ENCODE measurements at places on chromosomes 6 and 20.

DNA sequence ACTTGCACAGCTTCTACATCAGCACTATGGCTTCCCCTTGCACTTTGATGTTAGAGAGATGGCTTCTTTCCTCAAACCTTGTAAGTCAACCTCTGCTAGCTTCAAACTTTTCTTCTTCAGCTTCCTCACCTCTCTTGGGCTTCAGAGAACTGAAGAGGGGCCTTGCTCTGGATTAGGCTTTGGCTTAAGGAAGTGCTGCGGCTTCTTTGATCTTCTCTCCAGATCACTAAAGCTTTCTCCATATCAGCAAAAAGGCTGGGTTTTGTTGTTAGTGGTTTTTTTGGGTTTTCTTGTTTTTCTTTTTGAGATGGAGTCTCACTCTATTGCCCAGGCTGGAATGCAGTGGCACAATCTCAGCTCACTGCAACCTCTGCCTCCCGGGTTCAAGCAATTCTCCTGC is 24.0 kb downstream of the CDK5RAP1 start:
- no peak for DNase-seq

DNA sequence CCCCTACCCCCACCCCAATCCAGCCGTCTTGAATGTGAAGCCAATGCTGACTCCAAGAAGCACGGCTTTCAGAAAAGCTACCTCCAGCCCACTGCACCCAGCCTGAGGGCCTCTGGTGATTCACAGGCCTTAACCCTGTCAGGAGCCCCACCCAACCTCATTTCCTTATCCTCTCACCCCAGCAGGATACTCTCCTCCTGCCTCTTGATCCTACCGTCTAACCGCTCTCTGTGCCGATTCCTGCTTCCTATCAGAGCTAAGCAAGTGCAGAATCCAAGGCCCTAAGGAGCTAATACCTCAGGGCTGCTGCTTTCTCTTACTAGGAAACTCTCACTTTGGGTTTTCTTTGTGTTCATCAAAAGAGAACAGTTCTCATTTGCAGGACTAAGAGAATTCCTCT is 47.2 kb downstream of the TRERF1 start:
- DNase-seq = peak; percentile 57

GRCh38 chr6:129597023-129597713 is 112.8 kb downstream of the ARHGAP18 start:
- no peak for DNase-seq

- no peak for DNase-seq
Measured at GRCh38 chr6:6975459-6976111, 132.2 kb upstream of the RREB1 start.

GRCh38 chr20:9534025-9534424 is 19.6 kb downstream of the LAMP5 start:
- no peak for DNase-seq

- DNase-seq = no peak
Measured at GRCh38 chr6:96878143-96878542, 19.5 kb downstream of the NDUFAF4 start.

- DNase-seq = no peak
Measured at GRCh38 chr6:43609402-43609801, 19.7 kb downstream of the GTPBP2 start.

GRCh38 chr20:9517297-9518162 is 3.1 kb downstream of the LAMP5 start:
- DNase-seq = no peak

DNA sequence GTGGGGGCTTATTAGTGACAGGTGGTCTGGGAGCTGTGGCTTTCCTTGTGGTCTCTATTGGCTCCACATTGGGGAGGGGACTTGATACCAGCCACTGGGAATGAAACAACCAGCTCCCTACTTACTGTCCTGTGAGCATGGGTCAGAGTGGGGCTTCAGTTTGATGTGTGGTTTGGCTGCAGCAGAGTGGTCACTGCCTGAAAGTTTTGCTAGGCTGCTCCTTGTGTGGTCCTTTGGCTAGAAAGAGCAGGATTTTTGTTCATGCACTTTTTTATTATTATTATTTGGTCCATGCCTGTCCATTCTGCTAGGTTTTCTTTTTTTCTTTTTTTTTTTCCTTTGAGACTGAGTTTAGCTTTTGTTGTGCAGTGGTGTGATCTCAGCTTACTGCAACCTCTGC is 7.5 kb upstream of the TMEM14B start:
- DNase-seq = no peak

GRCh38 chr6:7045331-7045730 is 62.4 kb upstream of the RREB1 start:
- no peak for DNase-seq

- DNase-seq = no peak
Measured at GRCh38 chr6:130947464-130947863, 115.6 kb downstream of the EPB41L2 start.

DNA sequence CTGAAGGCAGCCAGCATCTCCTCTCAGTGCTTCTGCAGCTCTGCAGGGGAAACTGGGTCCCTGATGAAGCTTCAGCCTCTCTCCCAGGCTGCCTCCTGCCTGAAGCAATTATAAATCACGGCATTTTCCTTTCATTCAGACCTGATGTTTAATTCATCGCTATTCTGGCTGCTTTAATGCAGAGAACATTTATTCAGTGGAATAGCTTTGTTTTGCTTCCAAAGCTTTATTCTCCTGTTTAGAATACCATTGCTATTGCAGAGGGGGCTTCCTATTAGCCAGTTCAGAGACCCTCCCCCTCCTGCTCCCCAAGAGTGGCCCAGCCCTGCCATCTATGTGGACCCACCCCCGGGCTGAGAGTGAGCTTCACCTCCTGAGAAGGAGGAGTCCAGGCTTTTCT is 255.6 kb downstream of the LRFN2 start:
- DNase-seq = no peak

GRCh38 chr20:50153153-50153499 is 397 bp downstream of the PEDS1 start:
- DNase-seq = no peak

DNA sequence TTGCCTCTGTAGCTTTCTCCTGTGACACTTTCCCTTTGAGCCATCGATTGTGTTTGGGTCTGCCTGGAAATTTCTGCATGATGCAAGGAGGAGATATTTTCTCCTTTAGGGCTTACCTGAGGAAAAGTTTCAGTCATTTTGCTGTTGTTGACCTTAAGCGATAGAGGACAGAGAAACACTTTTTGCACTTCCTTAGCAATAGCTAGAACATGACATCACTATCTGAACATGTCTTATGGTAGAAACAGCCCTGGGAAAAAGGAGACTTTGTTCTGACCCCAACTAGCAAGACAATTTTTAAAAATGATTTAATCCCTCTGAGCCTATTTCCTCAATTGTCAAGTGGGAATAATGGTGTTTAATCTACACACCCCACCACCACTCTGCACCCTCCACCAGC is 9.7 kb upstream of the FILIP1 start:
- no peak for DNase-seq

GRCh38 chr6:147279427-147279826 is 75.2 kb downstream of the STXBP5 start:
- DNase-seq = no peak

GRCh38 chr20:57199656-57200405 is 66.6 kb downstream of the BMP7 start:
- no peak for DNase-seq

- no peak for DNase-seq
Measured at GRCh38 chr20:64077094-64077493, 2.2 kb downstream of the RGS19 start.

DNA sequence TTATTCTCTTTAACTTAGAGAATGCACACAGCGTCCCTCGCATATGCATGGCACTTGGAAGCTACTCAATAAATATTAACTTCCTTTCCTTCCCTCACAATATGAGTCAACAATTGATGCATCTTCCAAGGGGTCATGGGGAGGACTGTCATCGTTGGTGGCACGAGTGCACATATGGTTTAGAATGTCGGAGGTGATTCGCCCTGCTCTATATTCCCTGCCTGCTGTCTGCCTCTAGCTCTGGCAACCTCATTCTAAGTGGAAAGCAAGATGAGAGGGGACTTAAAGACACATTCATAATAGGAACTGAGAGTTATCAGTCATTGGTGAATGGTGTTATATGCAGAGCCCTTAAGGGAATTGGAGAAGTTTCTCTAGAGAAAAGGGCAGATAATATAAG is 44.6 kb downstream of the MAK start:
- DNase-seq = no peak

- DNase-seq = no peak
Measured at GRCh38 chr6:74853991-74854390, 351.9 kb downstream of the COL12A1 start.

GRCh38 chr20:56689852-56690485 is 60.9 kb downstream of the TFAP2C start:
- DNase-seq = no peak

- DNase-seq = no peak
Measured at GRCh38 chr6:81832304-81832703, 79.8 kb upstream of the TENT5A start.

DNA sequence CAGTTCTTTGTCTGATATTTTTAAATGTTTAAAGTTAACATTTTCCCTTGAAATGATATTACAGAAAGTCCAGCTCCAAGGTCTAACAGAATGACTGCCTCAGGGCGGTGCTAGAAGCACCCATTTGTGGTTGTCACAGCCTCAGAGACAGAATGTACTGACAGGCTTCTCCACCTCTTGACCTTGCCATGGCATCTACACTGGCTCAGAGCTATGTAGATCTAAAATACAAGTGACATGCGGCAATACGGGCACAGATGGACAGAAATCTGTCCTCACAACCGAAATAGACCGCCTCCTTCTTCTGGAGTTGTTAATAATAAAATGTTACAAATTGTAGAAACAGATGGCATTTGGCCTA is 167.2 kb upstream of the THEMIS start:
- DNase-seq = no peak

DNA sequence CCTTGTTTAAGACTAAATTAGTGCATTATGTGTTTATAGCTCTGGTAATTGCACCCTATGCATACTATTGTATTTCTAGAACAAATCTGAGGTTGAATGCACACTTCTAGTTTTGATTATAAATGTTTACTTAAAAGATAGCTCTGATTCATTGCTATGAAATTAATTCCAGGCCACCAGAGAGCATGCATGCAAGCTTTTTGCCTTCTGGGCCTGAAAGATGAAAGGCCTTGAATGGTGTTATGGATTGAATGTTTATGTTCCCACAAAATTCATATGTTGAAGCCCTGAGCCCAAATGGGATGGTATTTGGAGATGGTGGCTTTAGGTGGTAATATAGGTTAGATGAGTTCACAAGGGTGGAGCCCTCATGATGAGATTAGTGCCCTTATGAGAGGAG is 695.0 kb upstream of the MAP3K7 start:
- no peak for DNase-seq

GRCh38 chr6:35668096-35668495 is 20.6 kb downstream of the FKBP5 start:
- no peak for DNase-seq

GRCh38 chr6:147211831-147212230 is 7.6 kb downstream of the STXBP5 start:
- no peak for DNase-seq

DNA sequence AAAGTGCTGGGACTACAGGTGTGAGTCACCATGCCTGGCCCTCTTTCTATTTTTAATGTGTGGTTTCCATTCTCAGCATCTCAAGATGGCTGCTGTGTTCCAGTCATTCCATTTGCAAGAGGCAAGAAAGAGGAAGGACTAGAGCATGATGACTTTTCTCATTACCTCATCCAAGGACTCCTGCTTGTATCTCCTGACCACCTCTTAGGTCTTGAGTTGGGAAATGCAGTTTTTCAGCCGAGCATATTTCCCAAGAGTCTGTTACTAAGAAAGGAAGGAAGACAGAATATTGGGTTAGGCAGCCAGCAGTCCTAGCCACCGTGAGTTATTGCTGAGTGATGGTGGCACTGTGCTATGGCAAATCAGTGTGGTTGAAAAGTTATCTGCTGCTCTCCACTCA is 108.4 kb upstream of the INSM1 start:
- no peak for DNase-seq

DNA sequence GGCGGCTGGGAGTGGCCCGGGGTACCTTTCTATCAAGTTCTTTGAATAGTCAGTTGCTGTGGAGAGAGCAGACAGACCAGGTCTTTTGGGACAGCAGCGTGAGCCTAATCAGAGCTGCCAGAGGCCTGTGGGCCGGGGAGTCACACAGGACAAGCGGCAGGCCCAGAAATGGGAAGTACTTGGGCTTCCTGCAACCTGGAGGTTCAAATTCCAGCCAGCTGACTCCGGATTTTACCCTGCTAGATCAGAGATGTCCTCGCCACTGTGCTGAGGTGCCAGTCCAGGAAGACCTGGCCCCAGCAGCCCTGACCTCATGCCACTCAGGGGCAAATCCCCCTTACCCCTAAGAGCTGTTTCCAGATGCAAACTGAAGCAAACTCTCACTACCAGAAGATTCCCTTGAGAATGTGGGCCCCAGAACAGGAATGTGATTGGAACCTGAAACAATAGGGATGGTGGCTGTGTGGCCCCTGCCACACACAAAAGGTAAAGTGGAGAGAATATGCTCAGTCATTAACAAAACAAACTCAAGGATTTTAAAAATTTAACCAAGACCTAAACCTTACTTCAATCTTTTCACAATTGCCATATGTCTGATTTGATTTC is 9.7 kb downstream of the BEND3 start:
- no peak for DNase-seq

DNA sequence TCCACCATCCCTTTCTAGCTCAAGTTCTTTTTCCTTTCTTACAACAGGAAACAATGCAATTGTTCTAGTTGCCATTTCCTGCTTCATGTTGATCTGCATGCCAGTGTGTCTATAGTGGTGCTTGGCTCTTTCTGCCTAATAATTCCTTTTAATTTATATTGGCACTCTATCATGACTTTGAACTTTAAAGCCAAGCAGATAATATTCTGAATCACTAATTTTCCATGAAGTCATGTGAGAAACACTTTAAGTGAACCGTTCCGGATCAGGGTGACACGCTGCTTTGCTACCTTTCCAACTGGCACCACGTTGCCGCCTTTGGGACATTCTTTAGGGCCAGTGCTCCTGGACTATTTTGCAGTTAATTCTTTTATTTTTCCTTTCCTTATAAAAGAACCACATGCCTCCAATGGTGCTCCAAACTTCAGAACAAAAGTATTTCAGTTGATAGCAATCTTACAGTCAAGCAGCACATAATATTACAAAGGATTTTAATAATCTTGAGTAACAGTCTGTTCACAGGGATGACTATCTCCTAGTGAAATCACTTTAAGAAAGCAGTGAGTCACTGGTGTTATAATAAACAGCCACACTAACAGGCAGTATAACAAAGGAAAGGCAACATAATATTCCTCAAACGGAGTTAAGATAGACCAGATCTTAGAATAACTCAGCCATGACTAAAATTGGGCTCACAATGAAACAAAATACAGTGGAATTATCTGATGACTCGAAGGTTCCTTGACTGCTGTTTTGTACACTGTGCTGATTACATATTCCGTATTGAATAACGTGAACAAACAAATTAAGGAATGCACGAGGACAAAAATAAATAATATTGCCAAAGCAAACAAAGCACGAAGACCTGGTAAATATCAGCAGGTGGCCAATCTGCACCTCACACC is 19.0 kb upstream of the BLOC1S5 start:
- DNase-seq = no peak

DNA sequence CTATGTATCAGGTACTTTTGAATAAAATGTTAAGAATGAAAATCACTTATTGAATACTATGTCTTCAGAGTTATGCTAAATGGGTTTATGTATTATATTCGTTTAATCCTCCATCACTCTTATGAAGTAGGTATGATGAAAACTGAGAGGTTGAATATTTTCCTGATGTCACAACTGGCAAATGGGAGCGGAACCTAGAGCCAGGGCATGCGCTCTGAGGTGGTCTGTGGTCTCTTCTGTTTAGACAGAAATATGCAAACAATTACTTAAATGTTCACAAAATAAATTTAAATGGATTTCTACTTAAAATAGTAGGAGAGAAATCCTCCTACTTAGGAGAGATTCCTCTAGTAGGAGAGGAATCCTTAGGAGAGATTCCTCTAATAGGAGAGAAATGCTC is 21.3 kb upstream of the UTRN start:
- DNase-seq = no peak

- DNase-seq = no peak
Measured at GRCh38 chr6:133992992-133993680, 40.1 kb downstream of the TBPL1 start.
